Stimulated activated CD8-positive, alpha-beta memory T cell treated with anti-CD3 and anti-CD28 coated beads, Interleukin-2, amount 100 ng/mL, for 48 hours (primary cell): ENCODE measurements at places on chromosomes 2 and 18.

DNA sequence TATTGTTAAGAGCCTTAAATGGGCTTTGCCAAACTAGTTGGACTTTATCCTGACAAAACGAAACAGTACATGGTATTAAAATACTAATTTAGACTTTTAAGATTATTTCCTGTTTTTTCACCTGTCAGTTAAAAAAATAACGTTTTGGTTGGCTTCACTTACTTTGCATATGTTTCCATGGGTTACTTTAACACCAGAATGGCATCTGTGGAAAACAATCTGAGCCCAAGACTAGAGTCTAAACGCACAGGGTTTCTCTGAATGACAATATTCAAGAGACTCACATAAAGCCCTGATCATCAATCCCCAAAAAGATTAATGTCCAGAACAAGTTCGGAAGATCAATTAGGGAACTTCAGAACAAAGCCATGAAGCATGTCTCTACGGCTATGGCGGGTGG is 888.0 kb downstream of the EPHA4 start:
- DNase-seq = no peak

DNA sequence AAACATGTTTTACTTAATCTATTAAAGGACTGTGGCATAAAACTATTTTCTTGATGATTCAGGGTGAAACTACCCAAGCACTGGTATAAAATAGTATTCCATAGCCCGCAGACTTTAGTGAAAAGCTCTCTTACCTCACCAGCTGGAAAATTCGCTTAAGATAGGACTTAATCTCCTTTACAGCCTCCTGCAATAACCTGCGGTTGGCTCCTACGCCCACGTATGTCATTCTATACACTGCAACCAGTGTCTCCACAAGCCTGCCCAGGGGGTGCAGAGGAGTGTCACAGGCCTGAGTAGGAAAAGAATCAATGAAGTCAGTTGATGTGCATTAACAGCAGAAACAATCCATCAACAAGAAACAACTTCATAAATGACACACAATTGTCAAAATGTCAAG is 11.3 kb upstream of the MPP4 start:
- no peak for DNase-seq

DNA sequence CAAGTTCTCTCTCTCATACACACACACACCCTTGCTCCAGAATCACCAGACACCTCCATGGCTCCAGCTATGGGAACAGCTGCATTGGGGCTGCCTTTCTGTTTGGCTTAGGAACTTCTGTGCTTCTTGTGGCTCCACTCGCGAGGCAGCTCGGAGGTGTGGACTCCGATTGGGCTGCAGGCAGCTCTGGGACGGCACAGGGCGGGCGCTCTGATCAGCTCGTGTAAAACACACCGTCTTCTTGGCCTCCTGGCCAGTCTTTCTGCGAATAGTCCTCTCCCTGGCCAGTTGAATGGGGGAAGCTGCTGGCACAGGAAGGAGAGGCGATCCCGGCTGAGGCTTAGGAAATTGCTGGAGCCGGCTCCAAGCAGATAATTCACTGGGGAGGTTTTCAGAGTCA is 22.4 kb downstream of the FOSL2 start:
- DNase-seq = no peak

DNA sequence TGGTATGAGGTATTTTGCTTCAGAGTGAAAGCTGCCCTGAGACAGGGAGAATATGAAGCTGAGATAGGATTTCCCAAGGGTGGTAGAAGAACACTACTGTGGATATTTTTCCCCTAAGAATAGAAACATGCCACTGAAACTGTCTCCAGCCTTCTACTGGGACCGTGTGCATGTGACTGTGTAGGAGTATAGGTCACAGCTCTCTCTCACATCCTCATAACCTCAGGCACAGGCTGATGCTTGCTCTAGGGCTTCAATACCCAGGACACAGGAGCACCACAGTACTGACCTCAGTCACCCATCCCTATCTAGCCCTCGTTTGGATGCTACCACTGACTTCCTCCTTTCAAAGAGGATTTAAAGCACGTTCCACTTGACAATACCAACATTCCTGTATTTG is 67.2 kb downstream of the REV1 start:
- no peak for DNase-seq

GRCh38 chr18:55003695-55004094 is 44.4 kb upstream of the CCDC68 start:
- no peak for DNase-seq

DNA sequence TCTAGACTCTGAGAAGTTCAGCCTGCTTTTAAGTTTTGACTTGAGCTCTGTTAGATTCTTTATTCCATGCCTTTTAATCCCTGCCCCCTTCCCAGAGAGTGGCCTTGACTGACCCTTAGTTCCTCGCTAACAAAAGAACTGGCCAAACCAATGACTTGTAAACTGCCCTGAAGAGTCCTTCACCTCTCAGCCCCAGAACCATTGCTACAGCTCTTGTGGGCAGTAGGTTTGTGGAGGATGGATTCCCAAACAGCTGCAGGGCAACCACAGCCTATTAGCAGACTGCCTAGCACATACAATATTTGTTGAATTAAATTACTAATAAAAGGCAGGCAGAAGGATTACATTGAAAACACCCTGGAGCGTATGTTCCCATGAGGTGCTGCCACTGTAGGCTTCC is 163.9 kb downstream of the MAIP1 start:
- DNase-seq = no peak

GRCh38 chr2:20451761-20452499 is 5.1 kb downstream of the RHOB start:
- no peak for DNase-seq

DNA sequence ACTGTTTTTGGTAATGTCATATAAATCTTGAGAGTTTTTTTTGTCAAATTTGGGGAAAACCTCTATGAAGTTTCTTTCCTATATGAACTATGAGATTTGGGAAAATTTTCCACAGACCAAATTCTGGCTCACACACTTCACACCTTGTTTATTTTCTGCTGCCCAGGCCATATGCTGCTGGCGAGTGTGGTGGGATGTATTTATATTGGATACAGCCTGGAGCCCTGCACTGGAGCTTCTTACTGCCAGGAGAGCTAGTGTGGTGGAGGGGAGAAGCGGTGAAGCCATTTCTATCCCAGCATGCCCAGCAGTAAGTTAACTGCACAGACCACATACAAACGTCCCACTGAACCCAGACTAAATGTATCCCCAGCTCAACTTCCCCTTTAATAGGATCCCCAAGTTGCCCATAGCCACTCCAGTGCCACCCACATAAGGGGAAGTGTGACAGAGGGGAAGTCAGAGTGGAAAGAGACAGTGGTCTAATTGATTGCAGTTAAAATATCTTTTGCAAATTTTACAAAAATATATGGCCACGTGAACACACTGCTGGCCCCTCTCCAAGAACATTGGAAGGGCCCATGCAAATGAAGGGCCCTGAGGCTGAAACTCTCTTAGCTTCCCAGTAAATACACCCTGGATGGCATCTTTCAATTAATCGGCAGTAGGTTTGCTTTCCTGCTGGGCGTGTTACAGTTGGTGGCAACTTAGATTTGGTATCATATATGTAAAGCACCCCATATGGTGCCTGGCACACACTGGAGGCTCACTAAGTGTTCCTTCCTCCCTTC is 146.6 kb upstream of the ITGA6 start:
- no peak for DNase-seq

- DNase-seq = no peak
Observed at GRCh38 chr2:63843093-63843492, 1.4 kb downstream of the UGP2 start.
